ENCODE measurements at places on chromosomes 4 and X.

DNA sequence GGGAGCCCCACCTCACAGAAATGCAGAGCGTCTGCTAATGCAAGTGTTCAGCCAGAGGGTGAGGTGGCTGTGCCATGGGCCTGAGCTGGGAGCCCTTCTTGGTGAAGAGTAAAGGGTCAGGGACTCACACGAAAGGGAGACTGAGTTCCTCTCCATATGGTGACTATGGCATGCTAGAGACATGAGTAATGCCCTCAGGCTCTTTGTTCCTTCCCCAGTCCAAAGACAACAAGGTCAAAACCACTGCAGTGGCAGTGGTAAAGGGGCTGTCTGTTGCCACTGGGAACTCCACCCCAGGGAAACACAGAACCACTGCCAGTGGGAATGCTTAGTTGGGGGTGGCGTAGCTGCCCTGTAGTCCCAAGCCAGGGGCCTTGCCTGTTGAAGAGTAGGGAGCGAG lies 22.4 kb downstream of the RAB40AL start:
- no peak for DNase-seq

- DNase-seq: no peak
Measured at GRCh38 chr4:16991450-16991849, 93.0 kb upstream of the LDB2 start.

DNA sequence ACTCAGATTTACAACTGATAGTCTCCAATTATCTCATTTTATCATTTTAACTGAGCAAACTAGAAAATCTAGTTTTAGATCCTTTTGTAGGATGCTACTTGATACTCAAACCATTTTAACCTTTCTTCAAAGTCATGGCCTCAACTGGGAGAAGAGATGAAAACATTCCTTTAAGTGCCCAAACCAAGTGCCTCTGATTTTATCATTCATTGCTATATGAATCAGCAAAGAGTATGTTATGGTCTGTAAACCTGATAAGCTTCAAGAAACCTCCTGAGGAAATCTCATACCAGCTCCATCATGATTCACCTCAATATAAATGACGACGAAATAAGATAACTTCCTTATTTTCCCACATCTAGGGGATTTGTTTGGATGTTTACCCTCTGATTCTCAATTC lies 119.9 kb downstream of the FAM13A start:
- no peak for DNase-seq

DNA sequence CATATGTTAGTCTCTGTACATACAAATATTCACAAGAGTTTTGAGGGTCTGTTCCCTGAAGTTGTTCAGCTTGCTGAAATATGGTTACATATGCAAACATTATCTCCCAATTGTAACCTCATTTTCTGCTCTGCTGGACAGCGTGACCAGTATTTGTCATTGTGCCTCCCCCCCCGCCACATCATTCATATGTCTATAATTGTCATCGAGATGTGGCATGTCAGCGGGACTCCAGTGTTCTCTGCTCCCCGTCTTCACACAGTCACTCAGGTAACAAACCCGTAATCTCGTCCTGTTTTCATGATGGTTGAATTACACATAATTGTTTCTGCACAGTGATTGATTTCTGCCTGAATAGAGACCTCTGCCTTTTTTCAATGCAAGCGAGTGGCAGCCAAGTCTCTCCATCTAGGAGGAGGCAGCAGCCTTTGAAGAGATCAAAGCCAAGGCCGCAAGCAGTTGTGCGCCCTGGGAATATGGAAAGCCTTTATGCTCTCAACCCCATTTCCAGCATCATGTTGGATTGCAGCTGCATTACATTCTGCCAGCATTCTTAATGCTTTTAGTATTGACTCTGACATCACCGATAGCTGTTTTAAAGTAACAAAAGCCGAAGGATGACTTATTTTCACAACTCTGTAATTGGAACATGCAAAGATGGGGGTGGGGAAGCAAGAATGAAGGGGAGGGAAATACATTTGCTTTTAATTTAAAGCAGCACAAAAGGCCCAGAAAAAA lies 27.4 kb downstream of the LEF1 start:
- peak; percentile 28 for DNase-seq

- DNase-seq: no peak
Measured at GRCh38 chr4:101600287-101600686, 190.2 kb upstream of the BANK1 start.

- DNase-seq: no peak
Measured at GRCh38 chrX:29376584-29376983, 789.3 kb downstream of the IL1RAPL1 start.

DNA sequence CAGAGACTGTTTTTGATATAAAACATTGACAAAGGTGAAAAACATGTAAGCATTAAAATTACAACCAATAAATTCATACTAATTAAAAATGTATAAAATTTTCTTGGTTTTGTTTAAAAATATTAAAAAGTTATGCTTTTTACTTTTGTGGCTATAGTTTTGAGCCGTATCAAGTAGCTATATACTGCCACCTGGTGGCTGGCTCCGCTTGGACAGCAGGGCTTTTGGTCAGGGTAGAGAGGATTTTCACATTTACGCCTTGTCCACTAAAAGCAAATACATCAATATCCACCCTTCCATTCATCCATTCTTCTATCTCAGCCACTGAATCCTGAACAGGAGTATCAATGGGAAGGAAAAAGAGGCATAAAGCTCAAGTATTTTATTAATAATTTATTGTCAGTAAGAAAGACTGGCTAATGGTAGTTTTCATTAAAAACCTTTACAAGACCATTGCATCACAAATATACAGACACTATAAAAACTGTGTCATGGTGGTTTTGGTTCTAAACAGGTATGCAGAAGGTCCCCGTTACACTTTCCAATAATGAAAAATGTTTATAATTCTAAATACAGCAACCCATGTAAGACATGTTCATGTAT lies 32.1 kb upstream of the MTNR1A start:
- peak; percentile 38 for DNase-seq

DNA sequence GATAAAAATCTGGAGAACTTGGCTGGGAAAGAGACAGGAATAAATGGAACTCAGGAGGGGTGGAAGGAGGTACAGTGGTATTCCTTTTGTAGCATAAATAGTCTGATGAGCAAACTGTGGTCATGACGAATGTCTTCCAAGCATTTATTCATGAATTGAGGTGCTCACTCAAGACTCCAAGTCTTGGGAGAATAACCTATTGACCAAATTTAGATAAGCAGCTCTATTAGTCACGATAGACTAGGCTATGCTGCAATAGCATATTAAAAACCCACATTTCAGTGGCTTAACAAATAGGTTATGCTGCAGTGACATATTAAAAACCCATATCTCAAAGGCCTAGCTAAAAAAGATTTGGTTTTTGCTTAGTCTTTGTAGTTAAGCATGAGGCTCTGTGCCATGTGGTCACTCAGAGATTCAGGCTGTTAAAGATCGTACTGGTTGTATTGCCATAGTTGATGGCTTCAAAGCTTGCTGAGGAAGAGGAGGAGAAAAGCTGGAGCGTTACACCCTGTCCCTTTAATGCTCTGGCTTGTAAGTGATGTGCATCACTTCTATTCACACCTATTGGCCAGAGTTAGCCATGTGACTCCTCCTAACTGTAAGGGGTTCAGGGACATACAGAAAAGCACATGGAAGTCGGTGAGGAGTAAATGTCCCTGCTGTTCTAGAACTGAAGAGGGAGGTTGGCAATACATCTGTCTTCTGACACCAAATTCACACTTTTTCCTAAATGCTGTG lies 24.5 kb upstream of the CCDC149 start:
- no peak for DNase-seq

GRCh38 chr4:153758136-153758535 lies 1.7 kb downstream of the RNF175 start:
- DNase-seq: no peak

DNA sequence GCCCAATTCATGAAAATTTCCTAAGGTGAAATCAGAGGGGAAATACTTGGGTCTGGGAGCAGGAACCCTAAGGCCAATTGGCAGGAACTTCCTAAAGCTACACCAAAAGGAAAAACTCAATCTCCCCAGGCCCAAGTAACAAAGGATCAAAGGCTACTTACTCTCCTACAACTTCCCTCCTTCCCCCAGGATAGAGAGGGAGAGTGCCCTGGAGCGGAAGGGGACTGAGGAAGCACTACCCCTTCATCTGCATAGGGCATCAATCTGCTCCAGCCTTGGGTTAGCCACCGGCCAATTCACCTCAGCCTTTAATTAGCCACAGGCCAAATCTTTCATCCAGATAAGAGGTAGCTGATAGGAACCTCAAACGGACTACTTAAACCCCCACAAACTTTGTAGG lies 55.0 kb downstream of the SLC34A2 start:
- DNase-seq: no peak

DNA sequence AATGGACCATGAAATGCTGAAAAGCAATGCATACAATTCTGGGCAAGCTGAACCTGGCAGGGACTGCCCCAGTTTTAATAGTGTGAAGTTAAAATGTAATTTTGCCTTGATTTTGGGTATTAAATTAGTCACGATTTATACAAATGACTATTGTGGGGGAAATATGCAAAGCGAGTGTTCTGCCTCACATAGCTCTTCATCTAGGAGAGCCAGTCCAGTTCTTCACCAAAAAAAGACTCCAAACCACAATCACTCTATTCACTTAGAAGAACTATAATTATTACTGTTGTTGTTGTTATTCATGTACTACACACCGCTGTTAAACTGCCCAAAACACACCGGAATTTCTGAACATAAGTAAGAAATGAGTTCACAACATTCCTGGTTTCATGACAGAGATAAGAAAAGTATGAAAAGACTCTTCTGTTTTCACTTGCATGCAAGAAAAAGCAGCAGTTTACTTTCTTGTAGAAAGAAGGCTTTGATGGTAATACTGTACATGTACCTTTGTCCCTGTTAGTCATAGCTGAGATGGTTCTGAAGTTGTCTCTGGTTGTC lies 101.9 kb downstream of the QRFPR start:
- DNase-seq: no peak
